ENCODE measurements at places on chromosomes 13 and 19. TPM values are rescaled to one million over a fixed set of nuclear protein-coding genes. Genes with fewer than 3 reads are reported as not detected.
A peak's percentile ranks its signal among the peaks of the same experiment; 100 is the strongest.

KCNJ14 gene
- total RNA-seq = 0.71 TPM

- DNase-seq = no peak
Observed at GRCh38 chr19:1828279-1829238, 16.5 kb upstream of the ATP8B3 start.

- DNase-seq = peak; percentile 63
Observed at GRCh38 chr13:51125495-51126226, 14.6 kb upstream of the C13orf42 start.

GRCh38 chr13:42538996-42539395 lies 35.0 kb upstream of the TNFSF11 start:
- DNase-seq = no peak

- DNase-seq = no peak
Observed at GRCh38 chr19:33397536-33398360, 24.2 kb downstream of the CEBPG start.

DNA sequence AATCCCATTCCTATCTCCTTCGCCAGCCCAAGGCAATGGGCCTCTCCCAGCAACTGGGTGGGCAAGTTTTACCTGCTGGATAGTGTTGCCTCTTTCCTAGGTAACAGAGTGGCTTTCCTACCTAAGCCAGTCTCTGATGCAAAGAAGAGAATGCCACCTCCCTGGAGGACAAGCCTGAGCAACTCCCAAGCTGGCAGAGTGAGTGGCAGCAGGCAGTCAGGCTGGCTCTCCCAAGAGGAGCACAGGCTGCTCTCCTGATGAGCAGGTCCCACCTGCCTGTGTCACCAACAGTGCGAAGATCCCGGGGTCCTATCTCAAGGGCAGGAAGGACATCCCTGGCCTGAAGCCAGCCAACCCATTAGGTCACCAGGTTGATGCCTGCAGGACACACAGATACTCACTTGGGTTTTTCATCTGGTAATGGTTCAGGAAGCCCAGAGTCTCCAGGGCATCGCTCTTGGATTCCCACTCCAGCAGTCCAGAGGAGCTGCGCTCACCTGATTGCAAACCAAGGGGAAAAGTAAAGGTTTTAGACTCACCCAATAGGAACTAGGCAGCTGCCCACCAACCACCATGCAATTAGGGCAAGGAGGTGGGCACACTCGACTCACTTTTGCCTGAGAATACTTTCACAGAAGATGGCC lies 5.5 kb upstream of the ECH1 start:
- no peak for DNase-seq

DNA sequence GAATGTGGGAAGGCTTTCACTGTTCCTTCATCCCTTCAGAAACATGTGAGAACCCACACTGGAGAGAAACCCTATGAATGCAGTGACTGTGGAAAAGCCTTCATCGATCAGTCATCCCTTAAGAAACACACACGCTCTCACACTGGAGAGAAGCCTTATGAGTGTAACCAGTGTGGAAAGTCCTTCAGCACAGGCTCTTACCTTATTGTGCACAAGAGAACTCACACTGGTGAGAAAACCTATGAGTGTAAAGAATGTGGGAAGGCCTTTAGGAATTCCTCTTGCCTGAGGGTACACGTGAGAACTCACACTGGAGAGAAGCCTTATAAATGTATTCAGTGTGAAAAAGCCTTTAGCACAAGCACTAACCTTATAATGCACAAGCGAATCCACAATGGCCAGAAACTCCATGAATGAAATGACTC lies 18.6 kb downstream of the ZNF177 start:
- DNase-seq = no peak

DNA sequence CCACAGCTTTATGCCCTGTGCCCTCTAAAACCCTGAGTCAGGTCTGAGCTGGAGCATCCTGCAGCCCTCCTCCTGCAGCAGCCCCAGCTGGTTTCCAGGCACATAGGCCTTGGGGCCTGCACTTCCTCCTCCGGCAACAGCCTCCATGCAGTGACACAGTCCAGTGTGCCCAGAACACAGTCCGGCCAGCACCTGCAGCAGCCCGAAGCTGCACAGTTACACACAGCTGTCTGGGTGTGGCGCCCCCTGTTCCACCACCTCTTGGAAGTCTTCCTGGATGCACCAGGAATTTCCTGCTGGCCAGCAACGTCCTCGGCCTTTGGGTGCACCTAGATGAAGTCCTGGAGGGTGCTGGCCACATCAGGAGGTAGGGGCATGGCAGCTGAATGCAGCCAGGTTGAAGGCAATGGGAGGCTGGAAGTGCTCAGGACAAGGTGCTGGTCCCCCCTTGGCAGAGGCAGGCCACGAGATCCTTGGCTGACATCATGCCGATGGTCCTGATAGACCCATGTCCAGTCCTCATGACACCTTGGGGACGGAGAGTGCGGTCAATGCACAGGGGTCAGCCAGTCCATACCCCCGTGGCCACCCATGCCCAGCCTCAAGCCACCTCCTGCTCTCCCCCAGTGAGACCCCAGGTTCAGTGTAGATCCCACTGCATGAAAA lies 27.1 kb upstream of the PARP4 start:
- DNase-seq = no peak

GRCh38 chr19:55778331-55778730 lies 9.4 kb downstream of the RFPL4AL1 start:
- DNase-seq = no peak

DNA sequence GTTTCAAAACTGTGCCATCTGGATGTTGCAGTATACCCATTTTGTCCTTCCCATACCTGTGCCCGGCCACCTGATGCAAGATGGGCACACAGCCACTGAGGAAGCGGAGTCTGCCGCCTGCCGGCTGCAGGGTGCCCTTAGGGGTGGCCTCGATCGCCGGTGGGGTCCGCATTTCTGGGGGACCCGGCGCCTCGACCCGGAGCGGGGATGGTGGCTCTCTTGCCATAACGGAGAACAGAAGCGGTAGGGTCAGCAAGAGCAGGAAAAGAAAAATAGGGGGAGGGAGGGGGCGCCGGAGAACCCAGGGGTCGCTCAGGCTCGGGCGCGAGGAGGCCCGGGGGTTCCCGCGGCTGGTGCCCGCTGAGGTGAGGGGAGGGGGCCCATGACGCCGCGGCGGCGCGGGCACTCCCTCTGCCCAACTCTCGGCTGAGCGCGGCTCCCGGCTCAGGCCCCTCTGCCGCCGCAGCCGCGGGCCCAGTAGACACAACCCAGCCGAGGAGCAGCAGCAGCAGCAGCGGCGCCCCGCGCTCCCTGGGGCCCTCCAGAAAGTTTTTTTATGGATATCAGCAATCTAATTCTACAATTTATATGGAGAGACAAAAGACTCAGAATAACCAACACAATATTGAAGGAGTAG lies 13.8 kb upstream of the CYP4F2 start:
- no peak for DNase-seq
